DND-41 (cell line): ENCODE measurements at places on chromosomes 1 and 21.
A peak's percentile ranks its signal among the peaks of the same experiment; 100 is the strongest.

GRCh38 chr1:51583532-51583931 lies 33.4 kb upstream of the OSBPL9 start:
- H3K4me3 ChIP-seq: no peak overlapping the region
- H3K27ac ChIP-seq: no peak overlapping the region
- H3K36me3 ChIP-seq: no peaks in the 10 kb centered on the region
- no peak for DNase-seq

- no peaks in the 10 kb centered on the region for H3K4me1 ChIP-seq
- no peak for DNase-seq
- no peaks in the 10 kb centered on the region for H3K36me3 ChIP-seq
- H3K27ac ChIP-seq: no peak overlapping the region
- H3K4me3 ChIP-seq: no peak overlapping the region
Observed at GRCh38 chr1:150909585-150910180, 16.5 kb upstream of the SETDB1 start.

- peaks cover 35% of the 10 kb centered on the region for H3K4me1 ChIP-seq
- H3K27ac ChIP-seq: peak overlapping the region; percentile 80
- H3K27me3 ChIP-seq: no peaks in the 10 kb centered on the region
- H3K4me3 ChIP-seq: peak overlapping the region; percentile 46
Observed at GRCh38 chr21:41362605-41363369, 960 bp downstream of the MX2 start.

DNA sequence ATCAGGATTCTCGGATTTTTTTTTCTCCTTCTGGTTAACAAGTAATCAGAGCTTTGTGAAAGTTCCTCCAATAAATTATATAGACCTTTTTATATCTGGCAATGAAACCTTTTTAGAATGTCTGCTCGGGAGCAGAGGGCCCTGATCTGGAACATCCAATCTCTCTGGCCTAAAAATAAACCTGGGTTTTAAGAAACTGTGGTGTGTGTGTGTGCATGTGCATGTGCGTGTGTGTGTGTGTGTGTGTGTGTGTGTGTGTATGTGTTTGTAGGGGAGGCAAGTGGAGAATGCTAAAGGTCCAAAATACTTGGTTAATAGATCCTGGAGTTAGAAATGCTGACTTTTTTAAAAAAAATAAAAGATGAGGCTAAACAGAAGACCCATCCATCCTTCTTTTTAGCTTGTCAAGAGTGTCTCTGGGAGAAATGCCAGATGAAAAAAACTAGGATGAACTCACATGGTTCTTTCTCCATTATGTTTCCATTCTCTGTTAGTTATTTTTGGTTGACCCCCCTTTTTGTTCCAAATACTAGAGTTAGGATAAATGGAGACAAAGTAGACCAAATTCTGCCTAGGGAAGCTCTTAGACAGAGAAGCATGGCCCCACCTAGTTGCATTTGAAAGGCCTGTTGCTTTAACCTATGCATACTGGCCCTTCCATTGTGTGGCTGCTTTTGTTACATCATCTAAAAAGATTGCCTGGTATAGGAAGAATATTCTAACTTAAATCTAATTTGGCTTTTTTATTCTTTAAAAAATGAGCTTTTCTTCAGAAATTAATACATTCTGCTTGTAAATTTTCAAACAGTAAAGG lies 175.9 kb downstream of the PAPPA2 start:
- H3K4me1 ChIP-seq: no peaks in the 10 kb centered on the region
- H3K4me3 ChIP-seq: no peak overlapping the region
- H3K27me3 ChIP-seq: no peaks in the 10 kb centered on the region

DNA sequence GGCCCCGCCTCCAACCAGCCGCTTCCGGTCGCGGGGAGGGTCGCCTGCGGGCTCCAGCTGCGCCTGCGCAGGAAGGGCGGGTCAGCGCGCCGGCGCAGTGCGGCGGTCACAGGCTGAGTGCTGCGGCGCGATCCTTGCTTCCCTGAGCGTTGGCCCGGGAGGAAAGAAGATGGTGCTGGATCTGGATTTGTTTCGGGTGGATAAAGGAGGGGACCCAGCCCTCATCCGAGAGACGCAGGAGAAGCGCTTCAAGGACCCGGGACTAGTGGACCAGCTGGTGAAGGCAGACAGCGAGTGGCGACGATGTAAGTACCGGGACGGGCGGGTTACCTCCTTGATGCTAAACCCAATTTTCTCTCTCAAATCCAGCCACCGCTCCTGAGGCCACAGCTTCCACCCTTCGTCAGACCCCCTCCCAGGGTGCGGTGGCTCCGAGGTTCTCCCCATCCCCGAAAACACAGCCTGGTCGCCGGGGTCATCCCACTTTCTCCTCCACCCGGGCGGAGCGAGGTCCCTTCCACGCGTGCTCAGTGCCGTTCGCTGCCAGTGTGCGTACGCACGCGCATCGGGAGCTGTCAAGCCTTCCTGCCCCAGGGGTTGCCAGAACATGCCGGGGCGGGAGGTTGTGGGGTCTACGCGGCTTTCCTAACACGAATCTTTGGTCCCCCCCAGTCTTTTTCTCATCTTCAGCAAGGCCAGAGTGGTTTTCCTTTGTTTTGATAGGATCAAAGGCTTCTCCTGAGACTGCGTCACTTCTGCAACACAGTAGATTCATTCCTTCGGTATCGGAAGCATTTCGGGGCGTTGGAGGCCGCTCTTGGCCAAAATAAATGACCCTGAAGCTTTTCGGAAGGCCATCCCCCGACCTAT lies at the start of gene SARS1:
Gene SARS1, plus strand, starts transcription at position 95 of the 870 bp plus-strand sequence. Its CDS starts 75 bp downstream, at position 170.
- peak; percentile 92 for DNase-seq
- H3K36me3 ChIP-seq: peaks cover 24% of the 10 kb centered on the region
- peaks cover 32% of the 10 kb centered on the region for H3K4me1 ChIP-seq
- peak within 1 kb of the TSS; percentile 57; the same call in 1 of the 2 replicates for H3K4me3 ChIP-seq
- peak within 1 kb of the TSS; percentile 85 for H3K27ac ChIP-seq
- H3K27me3 ChIP-seq: no peaks in the 10 kb centered on the region

DNA sequence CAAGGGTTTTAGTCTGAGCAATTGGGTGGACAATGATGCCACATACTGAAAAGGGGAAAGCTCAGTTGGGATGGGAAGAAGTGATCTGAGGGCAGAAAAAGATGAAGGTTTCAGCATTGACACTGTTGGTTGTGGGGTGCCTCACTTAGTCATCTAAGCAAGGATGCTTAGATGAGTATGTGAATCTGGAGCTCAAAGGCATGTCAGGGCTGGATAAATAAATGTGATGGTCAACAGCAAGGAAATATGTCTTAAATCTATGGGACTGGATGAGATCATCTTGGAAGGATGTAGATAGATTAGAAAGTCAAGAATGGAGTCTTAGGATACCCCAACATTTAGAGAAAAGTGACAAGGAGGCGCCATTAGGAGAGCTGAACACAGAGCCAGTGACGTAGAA lies 114.6 kb downstream of the ZBTB18 start:
- H3K4me3 ChIP-seq: no peak overlapping the region
- H3K27ac ChIP-seq: no peak overlapping the region
- no peaks in the 10 kb centered on the region for H3K36me3 ChIP-seq
- DNase-seq: no peak

DNA sequence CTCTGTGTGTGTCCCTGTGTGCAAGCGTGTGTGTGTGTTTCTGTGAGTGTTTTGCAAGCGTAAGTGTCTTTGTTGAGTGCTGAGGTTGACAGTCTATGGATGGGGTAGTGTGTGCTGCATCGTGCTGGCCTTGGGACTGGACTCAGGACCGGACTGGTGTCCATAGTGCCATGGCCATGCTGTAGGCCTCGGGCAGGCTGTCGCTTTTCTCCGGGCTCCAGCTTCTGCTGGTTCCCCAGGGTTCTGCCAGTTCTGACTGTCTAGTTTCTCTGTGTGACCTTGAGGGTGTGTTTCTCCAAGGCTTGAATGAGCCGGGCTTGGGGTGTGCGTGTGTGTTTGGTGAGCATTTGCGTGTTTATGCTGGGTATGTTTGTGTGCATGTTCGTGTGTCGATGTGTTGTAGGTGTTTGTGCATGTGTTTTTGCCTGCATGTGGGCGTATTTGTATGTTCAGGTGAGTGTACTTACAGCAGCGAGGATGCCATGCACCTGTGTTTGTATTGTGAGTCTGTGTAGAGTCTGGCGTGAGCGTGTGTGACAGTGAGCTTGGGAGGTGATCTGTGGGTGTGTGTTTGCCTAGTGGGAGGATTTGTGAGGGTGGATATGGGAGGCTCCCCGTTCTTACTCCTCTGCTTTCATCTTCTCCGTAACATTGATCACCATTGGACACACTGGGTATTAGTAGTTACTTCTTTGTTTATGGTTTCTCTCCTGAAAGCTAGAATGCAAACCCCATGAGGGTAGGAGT lies 51.7 kb upstream of the POU3F1 start:
- no peak overlapping the region for H3K27ac ChIP-seq
- no peaks in the 10 kb centered on the region for H3K4me1 ChIP-seq
- H3K4me3 ChIP-seq: no peak overlapping the region
- no peaks in the 10 kb centered on the region for H3K36me3 ChIP-seq

DNA sequence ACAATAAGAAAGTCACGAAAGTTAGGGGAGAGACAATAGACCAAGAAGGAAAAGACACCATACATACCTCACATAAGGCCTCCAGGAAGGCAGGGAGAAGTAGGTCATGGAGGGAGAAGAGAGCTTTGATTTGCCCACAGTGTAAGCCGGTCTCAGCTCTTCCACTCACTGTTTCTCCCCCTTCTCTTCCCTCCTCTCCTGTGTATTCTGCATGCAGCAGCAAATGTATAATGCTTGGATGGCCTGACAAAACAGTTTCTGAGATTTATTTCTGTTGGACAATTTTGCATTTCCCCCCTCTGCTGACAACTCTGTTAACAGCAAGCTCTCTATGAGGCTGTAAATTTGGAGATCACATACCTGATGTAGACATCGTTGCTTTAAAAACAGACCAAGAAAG lies 318.9 kb downstream of the OMA1 start:
- no peaks in the 10 kb centered on the region for H3K36me3 ChIP-seq
- no peak overlapping the region for H3K4me3 ChIP-seq
- DNase-seq: no peak
- no peak overlapping the region for H3K27ac ChIP-seq
- H3K27me3 ChIP-seq: no peaks in the 10 kb centered on the region

DNA sequence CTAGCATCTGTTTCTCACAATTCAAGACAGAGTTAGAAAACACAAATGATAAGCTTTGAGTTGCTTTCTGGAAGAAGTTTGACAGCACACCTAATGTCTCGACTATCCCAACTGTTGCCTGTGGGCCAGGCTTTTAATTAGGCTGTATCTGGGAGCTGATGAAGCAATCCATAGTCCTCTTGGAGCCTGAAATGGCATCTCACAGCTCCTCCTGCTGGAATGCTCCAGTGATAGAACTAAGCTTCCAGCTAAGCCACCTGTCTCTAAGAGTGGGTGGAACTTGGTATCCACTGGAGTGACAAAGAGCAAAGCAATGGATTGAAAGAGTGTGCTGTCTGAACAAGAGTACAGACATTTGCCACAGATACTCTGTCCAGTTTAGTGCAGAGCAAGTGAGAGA lies 605.3 kb upstream of the NR5A2 start:
- peaks cover 4% of the 10 kb centered on the region; the same call in 1 of the 2 replicates for H3K4me1 ChIP-seq
- no peaks in the 10 kb centered on the region for H3K36me3 ChIP-seq
- H3K27ac ChIP-seq: no peak overlapping the region
- DNase-seq: peak; percentile 30
- H3K4me3 ChIP-seq: no peak overlapping the region

DNA sequence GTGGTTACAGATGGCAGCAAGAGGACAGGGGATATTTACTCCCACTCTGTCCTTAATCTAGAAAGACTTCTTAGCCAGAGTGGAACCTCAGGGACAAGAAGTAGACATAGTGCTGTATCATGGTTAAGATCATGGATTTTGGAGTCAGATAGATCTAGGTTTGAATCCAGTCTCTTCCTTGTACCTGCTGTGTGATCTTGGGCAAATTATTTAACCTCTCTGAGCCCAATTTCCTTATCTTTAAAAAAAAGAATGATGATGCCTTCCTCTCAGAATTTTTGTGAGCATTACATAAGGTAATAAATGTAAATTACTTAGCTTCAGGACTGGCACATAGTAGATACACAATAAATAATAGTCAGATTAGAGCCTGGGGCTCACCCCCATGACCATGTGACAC lies 78.4 kb downstream of the TAS1R2 start:
- no peaks in the 10 kb centered on the region for H3K4me1 ChIP-seq
- H3K36me3 ChIP-seq: no peaks in the 10 kb centered on the region
- no peak for DNase-seq
- H3K4me3 ChIP-seq: no peak overlapping the region
- no peak overlapping the region for H3K27ac ChIP-seq
- peaks cover 6% of the 10 kb centered on the region for H3K27me3 ChIP-seq

DNA sequence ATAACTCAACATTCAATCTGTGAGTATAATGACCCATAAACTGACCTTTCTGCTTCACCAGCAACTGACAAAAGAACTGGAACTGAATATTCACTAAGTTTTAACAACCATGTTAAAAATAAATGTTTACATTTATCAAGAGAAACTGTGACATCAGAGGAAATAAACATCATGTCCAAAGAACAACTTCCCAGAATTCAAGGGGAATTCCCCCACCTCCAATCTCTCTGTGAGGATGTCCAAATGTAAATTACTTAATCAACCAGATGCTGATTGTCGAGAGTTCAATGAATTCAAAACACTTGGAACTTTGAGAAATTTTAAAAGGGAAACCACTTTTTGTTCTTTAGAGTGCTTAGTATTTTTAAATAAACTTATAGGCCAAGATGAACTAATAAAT lies 365.6 kb upstream of the ADGRL2 start:
- no peaks in the 10 kb centered on the region for H3K4me1 ChIP-seq
- DNase-seq: no peak
- no peak overlapping the region for H3K4me3 ChIP-seq
- no peaks in the 10 kb centered on the region for H3K36me3 ChIP-seq
- no peaks in the 10 kb centered on the region for H3K27me3 ChIP-seq
- no peak overlapping the region for H3K27ac ChIP-seq

DNA sequence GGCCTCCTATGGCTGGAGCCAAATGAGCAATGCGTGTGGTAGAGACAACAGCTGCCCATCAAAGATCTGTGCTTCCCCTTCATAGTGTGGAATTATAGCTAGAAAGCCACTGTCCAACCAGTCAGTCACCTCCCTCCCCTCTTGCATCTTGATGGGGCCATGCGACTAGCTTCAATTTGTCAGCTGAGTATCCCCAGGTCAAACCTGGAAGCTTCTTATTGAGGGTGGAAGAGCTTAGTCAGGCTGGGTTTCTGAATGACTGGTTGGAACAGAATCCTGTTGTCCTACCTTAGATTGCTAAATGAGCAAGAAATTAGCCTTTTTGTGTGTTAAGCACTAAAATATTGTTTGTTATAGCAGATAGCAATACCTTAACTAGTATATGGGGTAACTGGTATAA lies 625.4 kb downstream of the PTPRC start:
- H3K4me3 ChIP-seq: no peak overlapping the region
- DNase-seq: no peak
- H3K27ac ChIP-seq: no peak overlapping the region
- no peaks in the 10 kb centered on the region for H3K27me3 ChIP-seq
- no peaks in the 10 kb centered on the region for H3K4me1 ChIP-seq

- H3K36me3 ChIP-seq: no peaks in the 10 kb centered on the region
- DNase-seq: peak; percentile 39
- no peaks in the 10 kb centered on the region for H3K27me3 ChIP-seq
- no peak overlapping the region for H3K4me3 ChIP-seq
- H3K4me1 ChIP-seq: no peaks in the 10 kb centered on the region
Observed at GRCh38 chr1:206809504-206810084, 37.3 kb upstream of the IL10 start.
